Activated naive CD4-positive, alpha-beta T cell treated with anti-CD3 and anti-CD28 coated beads, Interleukin-2, amount 50 U/mL, for 72 hours (primary cell): ENCODE measurements at places on chromosomes 11 and 22.

DNA sequence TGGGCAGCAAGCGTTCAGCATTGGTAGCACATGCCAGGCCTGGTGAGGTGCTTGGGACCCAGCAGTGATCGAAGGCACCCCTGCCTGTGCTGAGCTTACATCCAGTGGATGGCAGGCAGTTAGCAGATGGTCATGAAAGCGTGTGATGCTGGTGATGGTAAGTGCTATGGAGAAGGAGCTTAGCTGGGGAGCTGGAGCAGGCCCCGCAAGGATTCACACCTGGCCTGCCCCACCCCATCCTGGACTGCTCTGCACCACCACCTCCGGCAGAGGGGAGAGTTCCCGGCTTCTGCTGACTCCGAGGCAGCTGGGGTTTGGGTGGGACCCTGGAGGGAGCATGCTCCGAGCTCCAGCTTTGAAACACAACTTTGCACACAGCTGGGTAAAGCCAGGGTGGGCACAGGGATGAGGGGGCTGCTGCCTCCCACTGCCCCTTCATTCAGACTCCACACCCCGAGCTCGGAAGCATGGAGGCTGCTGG lies 16.2 kb downstream of the MPPED1 start:
- DNase-seq, result no peak

DNA sequence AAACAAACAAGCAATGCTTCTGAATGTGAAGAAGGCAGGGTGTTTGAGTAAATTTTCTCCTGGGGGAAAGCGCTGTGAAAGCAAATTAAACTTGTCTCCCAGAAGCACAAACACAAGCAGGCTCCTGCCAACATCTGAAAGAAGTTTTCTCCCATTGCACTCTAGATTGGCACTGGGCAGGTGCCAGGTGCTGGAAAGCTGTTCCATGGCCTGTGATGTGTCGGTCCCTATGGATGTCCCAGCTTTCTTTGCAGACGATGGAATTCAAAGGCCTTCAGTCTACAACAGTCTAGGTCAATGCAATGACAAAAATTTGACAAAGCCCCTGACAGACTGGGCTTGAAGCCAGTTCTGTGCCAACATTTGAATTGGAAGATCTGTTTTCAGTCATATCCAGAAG lies 246.1 kb upstream of the NARS2 start:
- no peak for DNase-seq

DNA sequence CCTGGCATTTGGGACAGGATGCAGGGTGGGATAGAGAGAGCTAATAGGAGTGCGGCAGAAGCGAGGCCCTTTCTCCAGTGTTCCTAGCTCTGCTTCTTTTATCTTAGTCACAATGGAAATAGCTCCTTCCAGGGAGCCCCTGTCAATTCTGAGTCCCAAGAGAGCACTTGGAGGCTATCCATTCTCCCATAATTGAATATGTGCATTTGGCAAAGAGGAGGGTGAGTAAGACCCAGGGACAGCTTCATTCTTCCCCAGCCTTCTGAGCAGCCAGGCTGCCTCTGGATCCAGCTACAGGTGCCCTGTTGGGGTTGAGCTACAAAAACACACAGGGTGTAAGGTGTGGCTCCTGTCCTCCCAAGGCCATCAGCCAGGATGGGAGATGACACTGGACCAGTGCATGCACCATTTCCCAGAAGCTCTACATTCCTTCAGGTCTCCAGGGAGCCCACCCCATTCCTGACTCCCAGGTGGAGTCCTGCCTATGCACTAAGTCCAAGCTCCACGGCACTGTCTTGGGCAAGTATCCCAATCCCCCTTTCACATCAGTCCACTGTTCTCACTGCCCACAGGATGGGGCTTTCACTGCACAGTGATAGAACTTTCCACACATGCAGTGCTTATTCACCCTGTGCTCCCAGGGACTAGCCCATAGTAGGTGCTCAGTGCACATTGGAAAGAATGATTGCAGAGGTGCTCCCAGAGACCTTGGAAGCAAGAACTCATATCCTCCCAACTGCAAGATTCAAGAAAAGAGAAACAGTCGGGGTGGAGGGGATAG lies 6.2 kb downstream of the MS4A10 start:
- no peak for DNase-seq

DNA sequence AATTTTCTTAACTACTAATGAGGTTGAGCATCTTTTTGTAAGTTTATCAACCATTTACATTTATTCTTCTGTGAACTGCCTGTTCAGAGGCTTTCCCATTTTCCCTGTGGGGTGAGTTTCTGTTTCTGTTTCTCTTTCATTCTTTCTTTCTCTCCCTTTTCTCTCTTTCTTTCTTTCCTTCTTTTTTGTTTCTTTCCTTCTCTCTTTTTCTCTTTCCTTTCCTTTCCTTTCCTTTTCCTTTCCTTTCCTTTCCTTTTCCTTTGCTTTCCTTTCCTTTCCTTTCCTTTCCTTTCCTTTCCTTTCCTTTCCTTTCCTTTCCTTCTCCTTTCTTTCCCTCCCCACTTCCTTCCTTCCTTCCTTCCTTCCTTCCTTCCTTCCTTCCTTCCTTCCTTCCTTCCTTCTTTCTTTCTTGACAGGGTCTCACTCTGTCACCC lies 8.0 kb upstream of the ZBED5 start:
- no peak for DNase-seq

- DNase-seq, result no peak
Measured at GRCh38 chr11:115208808-115209259, 295.4 kb downstream of the CADM1 start.

- no peak for DNase-seq
Measured at GRCh38 chr11:31955838-31956237, 135.0 kb upstream of the RCN1 start.

- DNase-seq, result no peak
Measured at GRCh38 chr11:116930586-116930985, 93.2 kb upstream of the APOA1 start.

- DNase-seq, result no peak
Measured at GRCh38 chr22:48745842-48746788, 1081.6 kb downstream of the BRD1 start.

DNA sequence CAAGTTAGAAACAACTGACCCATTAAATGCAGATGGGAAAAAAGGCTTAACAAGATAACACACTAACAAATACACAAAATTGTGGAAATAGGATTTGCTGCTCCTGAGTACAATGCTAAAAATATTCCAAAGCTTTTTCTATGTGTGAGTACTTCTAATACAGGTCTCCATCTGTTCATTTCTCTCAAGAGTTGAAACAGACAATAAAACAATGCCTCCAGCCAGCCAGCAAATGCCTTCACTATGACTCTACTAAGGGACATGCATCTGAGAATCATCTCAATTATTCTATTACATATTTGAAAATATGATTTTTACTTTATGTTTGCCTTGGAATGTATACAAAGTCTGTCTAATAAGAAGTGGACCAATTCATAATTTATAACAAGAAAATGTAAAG lies 119.0 kb downstream of the CADM1 start:
- DNase-seq, result no peak

DNA sequence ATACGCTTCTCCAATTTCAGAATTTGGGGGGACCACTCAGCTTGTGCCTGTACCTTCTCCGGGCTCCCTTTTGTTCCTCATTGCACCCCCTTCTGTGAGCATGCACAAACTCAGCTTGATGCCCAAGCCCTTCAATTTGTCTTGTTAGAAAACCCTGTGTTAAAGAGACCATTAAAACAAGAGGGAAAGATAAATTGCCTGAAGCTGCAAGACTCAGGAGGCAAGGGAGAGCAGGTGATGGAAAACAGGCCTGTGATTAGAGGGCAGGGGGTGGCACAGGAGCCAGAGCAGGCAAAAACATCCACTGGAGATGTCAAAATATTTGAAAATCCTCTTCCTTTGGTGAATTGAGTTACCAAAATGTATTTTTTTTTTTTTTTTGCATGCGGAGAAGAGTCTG lies 121.7 kb downstream of the MIAT start:
- no peak for DNase-seq

DNA sequence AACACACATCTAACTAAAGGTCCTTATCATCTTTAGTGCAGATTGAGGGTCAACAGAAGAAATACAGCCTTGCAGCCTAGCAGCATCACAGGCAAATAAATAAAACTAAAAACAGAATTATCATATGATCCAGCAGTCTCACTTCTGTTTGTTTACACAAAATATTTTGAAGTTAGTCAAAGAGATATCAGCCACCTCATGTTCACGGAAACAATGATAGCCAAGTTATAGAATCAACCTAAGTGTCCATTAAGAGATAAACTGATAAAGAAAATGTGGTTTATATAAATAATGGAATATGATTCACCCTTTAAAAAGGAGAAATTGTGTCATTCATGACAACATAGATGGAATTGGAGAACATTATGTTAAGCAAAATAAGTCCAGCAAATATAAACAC lies 738.1 kb upstream of the CCDC90B start:
- DNase-seq, result no peak

GRCh38 chr11:97814325-97814959 lies 1206.3 kb upstream of the CNTN5 start:
- DNase-seq, result no peak

DNA sequence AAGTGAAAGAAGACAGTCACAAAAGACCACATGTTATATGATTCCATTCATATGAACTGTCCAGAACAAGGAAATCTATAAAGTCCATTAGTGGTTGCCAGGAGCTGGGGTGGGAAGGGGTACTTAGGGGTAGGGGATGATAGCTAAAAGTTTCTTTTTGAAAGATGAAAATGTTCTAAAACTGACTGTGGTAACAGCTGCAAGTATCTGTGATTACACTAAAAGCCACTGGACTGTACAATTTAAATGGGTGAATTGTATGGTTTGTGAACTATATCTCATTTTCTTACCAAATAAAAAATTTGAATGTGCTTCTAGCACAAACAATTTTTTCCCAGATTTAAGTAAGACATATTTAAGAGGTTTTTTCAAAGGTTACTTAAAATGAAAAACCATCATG lies 22.1 kb downstream of the CHKA start:
- no peak for DNase-seq

DNA sequence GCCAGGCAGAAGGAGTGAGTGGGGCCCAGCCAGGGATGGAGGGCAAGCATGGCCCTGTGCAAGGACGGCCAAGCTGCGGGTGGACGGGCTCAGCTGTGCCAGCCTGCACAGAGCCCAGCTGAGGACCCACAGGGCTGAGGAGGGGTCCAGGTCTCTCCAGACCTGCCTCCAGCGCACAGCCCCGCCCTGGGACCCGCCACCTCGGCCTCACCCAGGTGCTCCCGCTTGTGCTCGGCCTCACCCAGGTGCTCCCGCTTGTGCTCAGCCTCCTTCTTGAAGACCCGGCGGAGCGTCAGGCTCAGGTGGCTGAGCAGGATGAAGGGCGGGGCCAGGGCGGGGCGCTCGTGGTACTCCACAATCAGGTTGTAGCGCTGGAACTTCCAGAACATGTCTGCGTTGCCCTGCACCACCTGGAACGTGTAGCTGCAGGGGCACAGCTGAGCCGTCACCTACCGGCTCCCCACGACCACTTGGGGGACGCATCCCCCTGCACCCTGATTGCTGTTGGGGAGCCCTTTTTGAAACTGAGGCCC lies 6.4 kb downstream of the TSSC4 start:
- DNase-seq, result no peak

GRCh38 chr22:47794851-47795250 lies 1032.4 kb downstream of the TBC1D22A start:
- no peak for DNase-seq

- DNase-seq, result no peak
Measured at GRCh38 chr11:20020198-20020597, 140.1 kb downstream of the DBX1 start.

DNA sequence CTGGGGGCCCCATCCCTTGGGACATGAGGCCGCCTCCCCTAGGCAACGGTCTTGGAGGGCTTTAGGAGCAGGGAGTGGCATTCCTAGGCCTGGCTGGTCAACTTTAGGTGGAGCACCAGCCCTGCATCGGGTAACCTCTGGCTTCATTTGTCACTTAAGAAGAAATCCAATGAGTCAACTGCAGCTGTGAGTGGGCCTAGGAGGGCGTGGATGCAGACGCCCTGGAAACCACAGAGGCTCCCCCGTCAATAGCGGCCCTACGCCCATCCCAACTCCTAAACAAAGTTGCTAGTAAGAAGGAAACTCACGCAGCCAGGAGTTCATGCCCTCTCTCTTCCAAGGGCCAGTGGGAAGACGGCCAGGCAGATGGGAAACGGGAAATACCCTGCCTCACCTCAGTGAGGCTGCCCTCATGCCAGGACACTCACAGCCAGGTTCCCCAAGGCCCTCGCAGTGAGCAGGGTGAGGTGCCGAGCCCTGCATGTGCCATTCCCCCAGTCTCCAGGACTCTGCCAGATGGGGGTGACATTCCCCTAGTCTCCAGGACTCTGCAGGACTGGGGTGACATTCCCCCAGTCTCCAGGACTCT lies 20.8 kb downstream of the BID start:
- no peak for DNase-seq

DNA sequence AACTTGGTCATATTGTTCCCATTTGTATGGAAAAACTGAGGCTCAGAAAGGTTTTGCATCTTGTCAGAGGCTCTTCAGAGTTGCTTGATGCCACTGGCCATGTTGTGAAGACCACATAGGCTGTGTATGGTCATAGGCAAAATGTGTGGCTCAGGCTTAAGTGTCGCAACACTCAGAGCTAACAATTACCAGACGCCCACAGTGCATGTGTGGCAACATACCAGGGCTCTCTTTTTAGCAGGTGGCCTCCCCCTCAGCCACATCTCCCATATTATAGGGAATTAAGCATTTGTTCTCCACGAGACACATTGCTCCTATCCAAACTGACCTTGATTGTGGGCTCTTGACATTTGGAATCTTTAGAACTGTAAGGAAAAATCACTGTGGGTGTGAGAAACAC lies 802.5 kb downstream of the DLG2 start:
- no peak for DNase-seq

DNA sequence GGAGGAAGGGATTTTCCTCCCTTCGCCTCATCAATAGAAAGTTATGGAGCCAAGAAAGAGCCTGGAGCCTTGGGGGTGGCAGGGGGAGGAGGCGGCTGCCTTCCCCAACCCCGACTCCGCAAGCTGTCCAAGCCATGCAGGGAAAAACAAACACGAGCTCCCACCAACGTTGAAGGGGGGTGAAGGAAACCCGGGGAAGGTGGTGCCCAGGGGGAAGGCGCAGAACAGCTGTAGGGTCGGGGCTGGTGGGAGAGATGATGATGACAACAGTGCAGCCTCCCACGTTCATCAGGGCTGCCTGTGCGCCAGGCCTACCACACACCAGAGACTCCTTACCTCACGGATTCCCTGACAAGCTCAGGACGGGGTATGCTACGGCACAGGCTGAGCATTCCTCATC lies 73.5 kb downstream of the SCUBE1 start:
- DNase-seq, result no peak

- DNase-seq, result no peak
Measured at GRCh38 chr11:81602508-81602907, 1131.2 kb downstream of the FAM181B start.

DNA sequence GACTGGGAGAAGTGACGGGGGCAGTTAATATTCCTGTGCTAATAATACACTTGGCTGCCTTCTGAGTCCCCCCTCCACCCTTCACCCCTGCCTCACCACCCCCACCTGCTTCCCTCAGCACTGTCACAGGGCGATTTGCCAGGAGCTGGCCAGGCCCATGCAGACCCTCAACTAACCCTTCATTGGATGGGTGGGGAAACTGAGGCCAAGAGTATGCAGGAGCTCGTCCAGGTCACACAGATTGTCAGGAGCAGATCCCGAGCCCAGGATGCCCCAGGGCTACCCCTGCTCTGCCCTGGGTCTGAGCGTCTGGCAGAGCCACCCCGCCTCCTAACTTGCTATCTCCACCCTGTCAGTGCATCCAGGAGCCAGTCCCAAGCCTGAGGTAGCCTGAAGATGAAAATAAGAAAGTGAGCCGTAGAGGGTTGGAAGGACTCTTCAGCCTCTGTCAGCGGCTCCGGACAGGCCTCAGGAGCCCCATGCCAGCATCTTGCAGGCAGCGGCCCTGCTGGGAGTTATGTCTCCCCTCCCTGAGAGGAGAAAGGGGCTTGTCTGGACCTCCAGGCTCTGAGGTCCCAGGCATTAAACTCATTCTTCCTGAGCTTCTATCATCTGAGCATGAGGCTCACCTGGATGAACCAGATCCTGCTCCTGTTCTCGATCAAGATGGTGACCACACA lies 6.2 kb downstream of the TPBGL start:
- no peak for DNase-seq
